Activated naive CD8-positive, alpha-beta T cell treated with anti-CD3 and anti-CD28 coated beads, Interleukin-2, amount 50 U/mL, for 16 hours (primary cell): ENCODE measurements at places on chromosomes 16 and 17.

- no peak for DNase-seq
Observed at GRCh38 chr16:57185446-57185944, 344 bp downstream of the PSME3IP1 start.

- DNase-seq = no peak
Observed at GRCh38 chr17:76996741-76997694, 128.8 kb downstream of the MGAT5B start.

GRCh38 chr17:77808686-77809425 is 149.6 kb upstream of the TNRC6C start:
- no peak for DNase-seq

GRCh38 chr17:38697061-38697820 is 7.8 kb upstream of the MLLT6 start:
- DNase-seq = no peak

- no peak for DNase-seq
Observed at GRCh38 chr17:50560931-50561745, 623 bp downstream of the CACNA1G start.

- no peak for DNase-seq
Observed at GRCh38 chr17:50060951-50061712, 5.2 kb downstream of the ITGA3 start.

DNA sequence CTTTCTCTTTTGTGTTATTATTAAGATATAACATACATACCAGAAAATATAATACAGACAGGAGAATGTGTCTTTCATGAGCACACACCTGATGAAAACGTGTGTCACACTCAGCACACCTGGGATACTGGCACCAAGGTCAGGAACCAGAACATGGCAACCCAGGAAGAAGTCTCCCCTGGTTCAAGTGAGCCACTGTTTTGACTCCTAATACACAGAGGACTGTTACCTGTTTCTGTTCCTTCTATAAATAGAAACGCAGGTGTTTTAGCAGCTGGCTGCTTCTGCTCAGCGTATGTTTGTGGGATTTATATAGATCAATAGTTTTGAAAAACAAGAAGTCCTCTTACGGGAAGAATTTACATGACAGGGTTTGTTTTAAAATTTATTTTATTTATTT is 3.5 kb downstream of the SEC14L1 start:
- DNase-seq = no peak

GRCh38 chr17:73652886-73653480 is 8.7 kb upstream of the SDK2 start:
- DNase-seq = no peak

DNA sequence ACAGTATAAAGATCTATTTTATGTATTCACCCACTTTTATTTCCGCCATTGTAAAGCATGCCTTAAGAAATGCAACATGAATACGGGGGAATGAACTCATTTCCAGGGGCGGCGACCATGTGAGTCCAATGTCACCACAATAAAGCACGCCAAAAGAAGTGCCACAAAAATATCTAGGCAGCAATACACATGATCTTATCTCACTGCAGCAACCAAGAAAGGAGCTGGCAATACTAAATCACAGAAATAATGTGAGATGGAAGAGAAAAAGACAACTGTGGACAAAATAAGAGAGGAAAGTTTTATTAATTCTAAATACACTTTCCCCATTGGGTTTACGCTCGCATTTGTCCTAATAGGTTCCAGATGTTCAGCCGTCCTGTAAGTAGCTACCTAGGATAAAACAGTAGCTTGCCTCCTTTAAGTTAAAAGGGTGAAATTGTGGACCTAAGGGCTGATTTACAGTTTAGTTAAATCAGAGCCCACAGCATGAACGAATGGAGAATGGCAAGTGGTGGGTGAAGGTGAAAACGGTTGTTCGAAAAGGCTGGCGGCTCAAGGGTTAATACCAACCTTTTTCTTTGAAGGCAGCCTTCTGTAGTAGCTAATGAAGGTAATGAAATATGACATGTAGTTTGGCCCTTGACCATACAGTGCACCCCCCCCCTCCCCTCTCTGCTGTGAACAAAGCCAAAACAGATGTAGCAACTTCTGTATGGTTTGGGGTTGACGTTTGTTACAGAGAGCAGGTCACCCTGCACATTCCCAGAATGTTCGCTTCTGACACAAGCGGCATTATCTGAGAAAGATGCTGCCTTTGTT is 504.2 kb upstream of the PSMD7 start:
- DNase-seq = no peak

GRCh38 chr17:80441133-80441578 is 26.2 kb downstream of the ENDOV start:
- DNase-seq = no peak

DNA sequence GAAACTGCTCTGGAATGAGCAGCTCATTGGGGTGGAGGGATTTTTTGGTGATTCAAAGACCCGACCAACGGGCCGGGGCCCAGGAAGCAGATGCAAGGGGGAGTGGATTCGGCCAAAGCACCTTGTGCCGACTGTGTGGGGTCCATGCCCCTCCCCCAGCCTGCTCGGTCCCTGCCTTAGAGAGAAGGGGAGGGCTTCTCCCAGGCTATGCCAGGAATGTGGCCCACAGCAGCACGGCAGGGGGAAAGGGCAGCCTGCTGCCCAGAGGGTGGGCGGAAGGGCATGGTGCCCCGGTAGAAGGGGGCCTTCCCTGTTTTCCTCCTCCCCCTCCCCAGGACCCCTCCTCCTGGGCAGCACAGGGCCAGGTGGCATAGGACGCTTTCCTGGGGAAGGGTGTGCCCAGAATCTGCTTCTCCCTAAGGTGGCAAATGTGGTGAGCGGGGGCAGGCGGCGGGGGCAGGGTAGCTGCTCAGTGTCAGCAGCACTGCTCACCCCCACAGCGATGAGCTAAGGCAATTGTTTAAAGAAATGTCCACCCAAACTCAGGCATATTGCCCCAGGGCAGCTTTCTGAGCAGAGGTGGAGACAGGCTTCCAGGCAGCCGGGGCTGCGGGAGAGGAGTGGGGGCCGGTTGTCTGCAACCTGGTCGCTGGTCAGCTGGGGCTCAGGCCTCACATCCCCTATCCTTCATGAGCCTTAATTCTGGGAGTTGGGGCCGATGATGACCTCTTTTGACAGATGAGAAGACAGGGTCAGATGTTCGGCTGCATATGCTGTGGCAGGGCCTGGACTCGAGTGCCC is 33.9 kb upstream of the MLKL start:
- DNase-seq = no peak

- DNase-seq = no peak
Observed at GRCh38 chr17:60065867-60066266, 12.9 kb downstream of the HEATR6 start.

DNA sequence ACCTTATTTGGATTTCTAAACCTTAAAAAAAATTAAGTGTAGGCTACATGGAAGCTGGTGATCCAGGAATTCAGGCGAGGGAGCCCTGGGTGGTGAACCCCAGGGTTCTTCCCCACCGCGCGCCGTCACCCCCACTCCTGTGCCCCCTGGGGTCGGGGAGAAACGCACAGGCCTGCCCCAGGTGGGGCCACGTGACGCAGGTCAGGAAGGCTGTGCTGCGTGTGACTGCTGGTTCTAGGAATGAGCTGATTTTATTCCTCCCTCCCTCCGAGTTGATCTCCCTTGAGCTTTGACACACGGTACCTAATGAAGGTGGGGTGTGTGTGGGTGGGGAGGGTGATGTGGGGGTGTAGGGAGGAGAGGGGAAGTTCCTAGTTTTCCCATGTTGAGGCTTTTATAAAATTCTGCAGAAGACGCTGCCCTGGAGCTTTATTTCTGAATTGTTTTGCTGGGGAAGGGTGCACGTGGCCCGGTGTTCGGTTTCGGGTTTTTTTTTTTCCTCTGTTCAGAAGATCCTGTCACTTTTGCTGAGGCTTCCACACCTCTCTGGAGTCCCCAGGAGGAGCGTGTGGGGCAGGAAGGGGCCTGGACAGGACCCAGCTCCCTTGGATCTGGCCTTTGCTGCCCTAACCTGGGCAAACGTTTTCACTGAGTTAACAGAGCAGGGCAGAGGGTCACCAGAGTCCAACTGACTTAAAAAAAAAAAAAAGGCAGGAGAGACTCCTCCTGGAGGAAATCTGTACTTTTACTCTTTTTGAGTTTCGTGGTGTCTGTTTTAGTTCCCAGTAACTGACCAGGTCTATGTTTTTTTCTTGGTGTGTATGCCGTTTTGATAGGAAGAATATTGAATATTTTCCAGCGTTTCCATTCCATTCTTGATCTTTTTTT is 55.8 kb upstream of the GSE1 start:
- no peak for DNase-seq

DNA sequence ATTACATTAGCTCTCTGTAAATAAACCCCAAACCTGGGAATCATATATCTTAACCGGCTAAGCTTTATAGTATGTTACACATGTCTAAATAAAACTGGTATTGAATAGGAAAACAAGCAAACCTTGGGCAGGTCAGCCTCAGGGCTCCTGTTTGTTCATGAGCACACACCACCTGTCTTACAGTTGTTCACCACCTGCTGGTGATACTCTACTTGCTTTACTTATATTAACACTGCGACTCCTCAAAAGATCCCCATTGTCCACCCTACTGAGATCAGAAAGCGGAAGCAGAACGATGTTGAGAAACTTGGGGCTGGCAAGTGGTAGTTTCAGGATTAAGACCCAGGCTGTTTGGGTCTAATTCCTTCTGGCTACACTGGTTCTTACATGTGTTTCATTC is 16.4 kb downstream of the CDH13 start:
- DNase-seq = no peak

- DNase-seq = peak; percentile 23
Observed at GRCh38 chr16:48366165-48367093, 18.8 kb downstream of the SIAH1 start.

DNA sequence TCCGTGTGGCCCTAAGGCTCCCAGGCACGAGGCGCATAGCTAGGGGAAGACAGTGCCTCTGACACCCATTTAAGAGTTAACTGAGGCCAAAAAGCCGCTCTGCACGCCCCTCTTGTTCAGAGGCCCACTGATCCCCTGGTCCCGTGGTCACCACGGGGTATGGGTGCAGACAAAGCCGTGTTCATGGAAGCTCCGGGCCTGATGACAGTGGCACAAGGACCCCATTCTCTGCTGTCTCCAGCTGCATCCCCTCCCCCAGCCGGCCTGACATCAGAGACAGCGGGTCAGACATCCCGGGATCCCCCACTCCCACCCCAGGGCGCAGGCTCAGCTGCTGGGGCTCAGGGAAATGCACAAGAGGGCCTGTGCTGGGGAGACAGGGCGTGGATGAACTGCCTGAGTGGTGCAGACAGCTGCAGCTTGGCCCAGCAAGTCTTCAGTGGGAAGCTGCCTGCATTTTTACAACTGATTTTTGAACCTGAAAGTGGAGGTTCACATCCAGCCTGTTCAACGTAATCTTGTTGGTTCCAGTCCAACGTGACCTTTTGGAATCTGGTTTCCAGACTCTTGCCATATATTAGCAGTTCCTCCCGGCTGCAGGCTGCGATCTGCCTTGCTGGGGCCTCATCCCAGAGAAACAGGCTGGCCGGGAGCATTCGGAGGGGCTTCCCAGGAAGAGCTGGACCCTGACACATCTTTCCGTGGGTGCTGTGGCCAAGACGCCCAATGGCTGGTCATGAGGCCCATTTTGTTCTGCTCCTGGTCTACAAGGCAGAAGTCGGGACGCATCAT is 9.7 kb upstream of the BAHCC1 start:
- no peak for DNase-seq

DNA sequence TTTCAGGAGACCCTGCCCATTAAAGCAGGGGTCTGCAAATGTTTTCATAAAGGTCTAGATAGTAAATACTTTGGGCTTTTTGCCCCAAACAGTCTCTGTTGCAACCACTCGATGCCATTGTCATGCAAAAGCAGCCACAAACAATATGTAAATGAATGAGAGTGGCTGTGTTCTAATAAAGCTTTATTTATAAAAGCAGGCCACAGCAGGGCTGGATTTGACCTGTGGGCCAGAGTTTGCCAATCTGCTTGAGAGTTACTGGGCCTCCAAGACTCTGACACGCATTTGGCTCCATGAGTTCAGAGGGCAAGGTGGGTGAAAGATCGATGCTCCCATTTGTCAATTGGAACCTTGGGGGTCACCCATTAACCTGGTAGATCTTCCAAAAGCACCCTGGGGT is 217.3 kb upstream of the SDK2 start:
- no peak for DNase-seq

DNA sequence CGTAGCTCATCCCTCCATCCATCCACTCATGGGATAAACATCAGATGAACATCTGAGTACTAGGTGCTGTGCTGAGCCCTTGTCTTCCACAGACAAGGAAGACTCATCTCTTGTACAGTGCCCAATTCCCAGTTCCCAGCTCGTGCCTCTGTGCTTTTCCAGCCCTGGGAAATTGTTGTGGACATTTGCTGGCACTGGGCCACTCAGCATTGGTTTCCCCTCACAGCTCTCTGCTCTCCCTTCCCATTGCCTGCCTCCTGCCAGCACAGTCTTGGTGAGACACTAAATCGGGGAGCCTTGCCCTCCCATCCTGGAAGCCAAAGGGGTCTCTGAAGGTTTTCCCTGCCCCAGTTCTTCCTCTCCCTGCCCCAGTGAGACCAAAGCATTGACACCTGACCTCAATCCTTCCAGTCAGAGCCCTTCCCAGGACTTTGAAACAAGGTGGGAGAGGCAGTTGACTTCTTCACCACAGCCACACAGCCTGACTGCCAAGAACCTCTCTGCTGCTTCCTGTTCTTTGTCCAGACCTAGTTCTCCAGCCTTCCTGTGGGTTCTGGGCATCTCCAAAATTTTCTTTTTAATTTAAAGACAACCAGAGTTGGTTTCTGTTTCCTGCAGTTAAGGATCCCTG is 50.2 kb downstream of the WSB1 start:
- DNase-seq = no peak

DNA sequence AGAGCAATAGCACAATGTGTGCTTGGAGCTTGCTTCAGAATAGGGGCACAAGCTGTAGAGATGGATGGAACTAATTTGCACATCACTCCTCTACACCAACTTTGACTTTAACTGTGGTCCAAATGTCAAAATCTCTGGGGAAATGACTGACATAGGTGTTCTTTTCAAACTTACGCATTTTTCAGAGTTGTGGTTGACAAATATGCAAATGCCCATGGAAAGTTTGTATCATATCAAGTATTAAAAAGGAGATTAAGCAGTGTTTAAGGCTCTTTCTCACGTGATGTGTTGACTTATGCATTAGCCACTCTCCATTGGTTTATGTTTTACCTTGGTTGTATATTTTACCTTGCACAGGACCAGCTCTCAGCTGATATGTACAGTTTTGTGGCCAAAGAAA is 77.1 kb downstream of the ELAC2 start:
- no peak for DNase-seq

- no peak for DNase-seq
Observed at GRCh38 chr16:85301231-85301630, 189.0 kb upstream of the CIBAR2 start.

GRCh38 chr16:17273142-17273561 is 197.6 kb downstream of the XYLT1 start:
- no peak for DNase-seq

DNA sequence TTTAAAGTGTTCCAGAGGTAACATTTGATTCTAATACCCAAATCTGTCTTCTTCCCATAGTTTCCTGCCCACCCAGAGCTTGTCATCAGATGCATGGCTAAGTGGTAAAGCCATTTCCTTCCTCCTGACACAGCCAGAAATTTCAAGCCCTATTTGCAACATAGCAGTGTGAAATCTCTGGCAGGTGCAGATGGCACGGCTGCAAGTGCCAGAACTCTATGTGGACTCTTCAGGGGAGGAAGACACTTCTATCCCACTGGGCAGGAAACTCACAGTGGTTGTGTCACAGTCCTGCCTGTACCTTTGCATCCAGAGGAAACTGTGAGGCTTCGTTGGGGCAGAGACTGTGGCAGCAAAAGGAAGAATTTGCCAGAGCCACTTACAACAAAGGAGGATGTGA is 13.2 kb downstream of the DYNLRB2 start:
- DNase-seq = no peak

- DNase-seq = no peak
Observed at GRCh38 chr16:6143020-6143419, 1045.4 kb upstream of the EEF2KMT start.

- DNase-seq = no peak
Observed at GRCh38 chr16:13866073-13866472, 53.9 kb upstream of the ERCC4 start.
